Immature natural killer cell (primary cell): ENCODE measurements at places on chromosomes 3 and 15.
A peak's percentile ranks its signal among the peaks of the same experiment; 100 is the strongest.

DNA sequence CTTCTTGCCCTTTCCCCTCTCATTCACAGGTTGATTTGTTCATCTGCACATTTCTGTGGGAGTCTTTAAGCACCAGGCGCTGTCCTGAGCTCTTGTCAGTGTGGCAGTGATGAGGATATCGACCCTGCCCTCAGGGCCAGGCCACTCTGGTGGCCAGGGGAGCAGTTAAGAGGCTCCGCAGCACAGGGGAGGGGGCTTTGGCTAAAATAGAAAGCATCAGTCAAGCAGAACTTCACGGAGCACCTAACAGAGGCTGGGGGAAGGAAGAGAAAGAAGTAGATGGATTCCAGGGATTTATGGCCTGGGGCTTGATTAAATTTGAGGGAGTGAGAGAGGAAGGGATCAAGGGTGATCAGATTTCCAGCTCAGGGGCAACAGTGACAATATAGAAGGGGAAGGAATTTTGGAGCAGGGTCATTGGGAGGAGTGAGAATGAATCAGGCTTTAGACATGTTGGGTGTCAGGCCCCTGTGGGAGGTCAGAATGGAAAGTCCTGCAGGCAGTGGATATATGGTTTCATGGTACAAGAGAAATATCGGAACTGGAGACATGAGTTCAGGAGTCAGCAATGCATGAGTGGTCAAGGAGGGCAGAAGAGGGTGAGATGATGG lies 73.0 kb upstream of the GLCE start:
- no peak for DNase-seq

GRCh38 chr15:88231909-88232644 lies 24.5 kb downstream of the NTRK3 start:
- DNase-seq, result no peak

- DNase-seq, result no peak
Measured at GRCh38 chr3:129952556-129953355, 21.8 kb upstream of the TRH start.

- DNase-seq, result no peak
Measured at GRCh38 chr3:66885326-66886000, 112.6 kb upstream of the KBTBD8 start.

GRCh38 chr3:99175276-99175812 lies 273.8 kb upstream of the DCBLD2 start:
- DNase-seq, result no peak

- DNase-seq, result no peak
Measured at GRCh38 chr3:99982650-99983049, 131.7 kb downstream of the FILIP1L start.

DNA sequence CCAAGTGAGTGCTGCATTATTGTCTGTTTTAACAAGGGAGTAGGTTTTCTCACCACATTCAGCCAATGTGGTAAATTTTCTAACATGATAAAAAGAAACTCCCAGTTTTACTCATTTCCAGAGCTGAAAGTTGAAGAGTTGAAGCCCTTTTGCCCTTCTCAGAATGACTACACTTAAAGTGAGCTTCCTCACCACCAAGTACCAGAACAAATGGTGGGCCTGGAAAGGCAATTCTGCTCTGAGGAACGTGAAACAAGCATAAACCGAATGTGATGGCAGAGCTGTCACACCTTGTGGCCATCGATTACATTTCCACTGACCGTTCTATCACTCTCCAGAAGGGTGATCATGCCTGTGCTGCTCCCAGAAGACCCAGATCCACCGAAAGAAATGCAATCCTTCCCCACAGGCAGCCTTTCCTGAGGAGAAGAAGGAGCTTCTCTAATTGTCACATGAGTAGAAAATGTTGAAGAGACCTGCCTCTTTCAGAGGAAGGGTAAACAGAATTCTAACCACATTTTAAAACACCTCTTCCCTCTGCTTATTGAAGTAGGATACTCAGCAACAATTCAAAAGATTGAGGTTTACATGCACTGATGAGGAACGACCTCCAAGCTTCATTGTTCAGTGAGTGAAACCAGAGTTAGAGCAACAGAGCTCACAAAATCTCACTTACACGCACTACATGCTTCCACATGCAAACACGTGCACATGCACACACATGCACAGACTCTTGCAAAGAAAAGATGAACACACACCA lies 21.4 kb upstream of the CCR9 start:
- no peak for DNase-seq

DNA sequence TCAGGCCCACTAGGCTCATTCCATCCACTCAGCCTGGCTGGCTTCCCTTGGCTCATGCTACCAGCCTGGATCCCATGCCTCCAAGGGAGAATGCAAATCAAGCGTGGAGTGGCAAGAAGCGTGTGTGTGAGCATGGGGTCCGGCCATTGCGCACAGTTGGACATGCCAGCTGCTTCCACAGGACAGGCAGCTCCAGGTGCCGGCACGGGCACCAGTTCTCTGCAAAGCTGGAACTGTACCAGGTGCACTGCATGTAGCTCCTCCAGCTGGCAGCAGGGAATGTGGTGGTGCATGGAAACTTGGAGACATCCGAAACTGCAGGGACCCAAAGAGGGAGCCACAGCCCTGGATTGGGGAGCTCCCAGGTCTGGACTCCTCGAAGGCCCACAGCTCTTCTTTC lies 449.8 kb downstream of the EPHA6 start:
- DNase-seq, result no peak

GRCh38 chr3:112086875-112087524 lies 811 bp downstream of the C3orf52 start:
- DNase-seq, result no peak

GRCh38 chr15:29773816-29774215 lies 48.5 kb downstream of the TJP1 start:
- DNase-seq, result no peak

DNA sequence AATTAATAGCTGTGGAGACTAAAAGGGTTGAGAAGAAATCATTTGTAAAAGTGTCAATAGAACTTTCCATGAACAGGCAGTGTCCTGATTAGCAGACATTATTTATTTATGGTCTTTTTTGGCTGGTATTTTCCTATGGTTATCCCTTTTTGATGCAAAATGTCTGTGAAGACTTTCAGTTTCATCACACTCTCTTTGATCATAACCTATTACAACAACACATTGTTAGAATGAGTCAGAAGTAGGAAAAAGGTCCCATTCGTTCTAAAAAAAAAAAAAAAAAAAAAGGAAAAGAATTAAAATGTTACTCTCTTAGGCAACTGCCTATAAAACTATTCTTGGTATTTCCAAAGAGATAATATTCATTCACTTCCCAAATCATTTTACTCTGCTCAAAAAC lies 62.1 kb downstream of the SLC49A4 start:
- no peak for DNase-seq

DNA sequence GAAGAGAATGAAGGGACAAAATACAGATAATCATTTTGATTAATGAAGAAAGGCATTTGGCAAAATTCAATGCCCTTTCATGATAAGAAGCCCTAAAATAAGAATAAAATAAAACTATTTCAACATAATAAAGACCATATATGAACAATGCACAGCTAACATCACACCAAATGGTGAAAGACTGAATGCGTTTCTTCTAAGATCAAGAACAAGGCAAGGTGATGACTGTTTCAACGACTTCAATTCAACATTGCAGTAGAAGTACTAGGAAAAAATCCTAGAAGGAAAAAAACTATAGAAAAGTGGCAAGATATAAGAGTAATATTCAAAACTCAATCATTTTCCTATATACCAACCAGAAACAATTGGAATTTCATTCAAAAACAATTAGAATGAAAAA lies 280.1 kb upstream of the GRM7 start:
- no peak for DNase-seq

- DNase-seq, result no peak
Measured at GRCh38 chr15:72037321-72037720, 80.6 kb downstream of the MYO9A start.

DNA sequence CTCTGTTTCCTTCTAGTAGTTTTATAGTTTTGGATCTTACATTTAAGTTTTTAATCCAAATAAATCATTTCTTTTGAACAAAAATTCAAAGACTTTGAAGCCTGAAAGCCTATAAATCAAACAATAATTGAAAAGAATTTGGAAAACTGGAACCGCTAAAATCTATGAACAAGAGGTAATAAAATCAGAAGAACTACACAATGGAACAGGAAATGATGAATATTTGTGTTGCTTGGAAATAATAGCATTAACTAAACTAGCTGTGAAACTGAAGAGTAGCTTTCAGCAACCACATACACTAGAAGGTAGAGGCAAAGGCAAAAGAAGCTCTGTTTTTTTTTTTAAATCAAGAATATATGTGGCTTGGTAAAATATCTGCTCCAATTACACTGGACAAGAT lies 147.9 kb upstream of the ABI3BP start:
- no peak for DNase-seq

DNA sequence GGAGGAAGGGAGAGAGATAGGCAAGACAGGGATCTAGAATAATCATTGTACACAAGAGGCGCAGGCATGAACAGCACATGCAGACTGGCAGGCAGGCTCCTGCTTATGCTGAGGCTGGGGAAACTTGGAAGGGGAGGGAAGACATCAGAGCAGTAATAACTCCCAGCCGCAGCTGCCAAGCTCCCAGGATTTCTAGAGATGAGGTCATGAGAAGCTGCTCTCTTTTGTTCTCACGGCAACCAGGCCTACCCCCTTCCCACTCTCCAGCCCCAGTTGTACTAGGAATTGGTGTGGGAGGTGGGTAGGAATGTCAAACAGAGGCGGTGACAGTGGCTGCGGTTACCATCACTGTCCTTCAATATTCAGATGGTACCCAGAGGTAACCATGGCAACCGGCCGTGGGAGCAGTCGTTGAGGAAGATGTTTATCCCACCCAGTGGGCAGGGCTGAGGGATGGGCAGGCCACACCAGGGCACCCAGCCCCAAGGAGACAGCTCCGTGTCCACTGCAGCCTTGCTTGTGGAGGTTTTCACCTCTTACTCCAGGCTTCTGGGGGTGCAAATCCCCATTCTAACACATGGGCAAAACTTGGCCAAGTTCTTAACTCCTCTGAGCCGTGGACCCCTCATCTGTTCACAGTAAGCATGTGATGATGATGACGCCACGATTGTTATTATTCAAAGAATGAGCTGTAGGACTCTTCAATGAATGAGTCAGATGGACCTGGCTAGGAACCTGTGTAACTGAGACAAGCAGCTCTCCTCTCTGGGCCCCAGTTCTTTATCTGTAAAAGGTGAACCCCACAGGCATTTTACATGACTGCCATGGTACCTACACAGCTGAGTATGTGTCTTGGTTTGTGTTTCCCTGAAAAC lies 360.8 kb upstream of the PROK2 start:
- no peak for DNase-seq

DNA sequence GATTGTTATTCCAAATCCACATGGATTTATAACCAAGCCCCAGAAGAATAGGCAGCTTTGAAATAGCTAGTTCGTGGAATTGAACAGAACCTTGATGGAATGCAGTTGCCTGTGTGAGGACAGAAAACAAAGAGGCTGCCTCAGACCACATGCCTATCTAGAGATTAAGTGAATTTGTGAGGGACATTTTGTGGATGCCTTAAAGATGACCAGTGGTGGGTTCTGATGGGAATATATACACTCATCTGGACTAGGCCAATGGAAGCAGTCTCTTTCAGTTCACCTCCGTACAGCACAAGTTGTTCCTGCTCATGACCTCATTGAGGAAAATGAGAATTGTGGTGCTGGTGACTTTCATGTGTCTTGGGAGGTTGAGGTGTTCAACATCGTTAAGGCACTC lies 63.2 kb upstream of the PYDC2 start:
- DNase-seq, result no peak

DNA sequence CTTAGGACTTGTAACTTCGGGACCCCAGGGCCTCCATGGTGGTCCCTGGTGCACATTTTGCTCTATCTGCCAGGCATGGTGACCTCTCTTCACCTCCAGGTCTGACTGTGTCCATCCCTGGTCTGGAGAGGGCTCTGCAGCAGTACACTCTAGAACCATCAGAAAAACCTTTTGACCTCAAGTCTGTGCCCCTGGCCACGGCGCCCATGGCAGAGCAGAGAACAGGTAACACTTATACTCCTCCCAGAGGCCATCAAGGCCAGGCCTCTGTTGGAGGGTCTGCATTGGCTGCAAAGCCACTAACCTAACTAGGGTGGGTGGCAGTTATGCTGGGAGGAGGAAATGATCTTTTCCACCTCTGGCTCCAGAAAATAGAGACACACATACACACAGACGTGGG lies 10.3 kb upstream of the HMCES start:
- DNase-seq, result no peak

DNA sequence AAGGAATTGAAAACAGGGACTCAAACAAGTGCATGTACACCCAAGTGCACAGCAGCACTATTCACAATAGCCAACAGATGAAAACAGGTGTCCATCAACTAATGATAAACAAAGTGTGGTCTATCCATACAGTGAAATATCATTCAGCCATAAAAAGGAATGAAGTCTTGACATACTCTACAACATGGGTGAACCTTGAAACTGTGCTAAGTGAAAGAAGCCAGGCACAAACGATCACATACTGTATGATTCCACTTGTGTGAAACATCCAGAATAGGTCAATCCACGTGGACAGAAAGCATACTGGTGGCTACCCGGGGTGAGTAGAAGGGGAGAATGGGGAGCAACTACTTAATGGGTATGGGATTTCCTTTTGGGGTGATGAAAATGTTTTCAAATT lies 29.6 kb upstream of the PLXND1 start:
- DNase-seq, result no peak

GRCh38 chr3:194220901-194221326 lies 85.0 kb downstream of the HES1 start:
- no peak for DNase-seq

GRCh38 chr3:22971497-22971896 lies 231.6 kb upstream of the UBE2E2 start:
- DNase-seq, result no peak

DNA sequence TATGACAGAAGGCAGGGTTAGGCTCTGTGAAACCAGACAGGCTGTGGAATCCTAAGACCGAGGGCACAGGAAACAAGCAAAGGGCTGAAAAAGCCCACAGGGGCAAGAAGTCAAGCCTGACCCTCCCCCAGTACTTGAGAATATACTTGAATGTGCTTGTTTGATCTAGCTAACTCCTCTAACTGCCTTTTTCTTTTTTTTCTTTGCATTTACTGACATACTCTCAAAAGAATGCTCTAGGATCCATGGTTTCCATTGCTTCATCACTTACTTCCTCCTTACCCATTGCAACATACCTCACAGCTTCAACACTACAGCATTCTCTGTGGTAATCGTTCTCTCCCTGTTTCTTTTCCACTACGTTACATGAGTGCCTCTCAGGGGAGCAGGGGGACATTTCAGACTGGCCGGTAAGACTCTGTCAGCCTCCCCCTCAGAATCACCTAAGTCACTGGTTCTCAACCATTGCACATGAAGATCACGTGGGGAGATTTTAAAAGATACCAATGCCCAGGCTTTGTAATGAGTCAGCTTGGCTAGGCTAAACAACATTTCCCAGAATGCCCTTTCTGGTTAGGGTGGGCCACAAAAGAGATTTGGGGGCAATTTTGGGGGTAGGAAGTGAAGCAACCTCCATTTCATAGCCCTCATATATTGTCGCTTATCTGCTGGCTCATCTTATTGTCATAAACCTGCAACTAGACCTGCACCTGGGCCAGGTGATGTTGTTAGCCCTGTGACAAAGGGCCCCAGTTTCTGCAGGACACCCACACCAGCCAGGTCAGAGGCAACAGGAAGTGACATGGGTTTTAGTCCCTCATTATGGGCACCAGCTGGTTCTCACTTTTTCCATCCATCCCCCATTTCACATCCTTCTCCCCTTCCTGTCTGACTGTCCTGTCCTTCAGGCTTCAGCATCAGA lies 24.6 kb upstream of the RSL24D1 start:
- peak; percentile 48 for DNase-seq

GRCh38 chr3:164851905-164852304 lies 226.4 kb downstream of the SI start:
- no peak for DNase-seq
